ENCODE measurements at places on chromosomes 5 and 9.

DNA sequence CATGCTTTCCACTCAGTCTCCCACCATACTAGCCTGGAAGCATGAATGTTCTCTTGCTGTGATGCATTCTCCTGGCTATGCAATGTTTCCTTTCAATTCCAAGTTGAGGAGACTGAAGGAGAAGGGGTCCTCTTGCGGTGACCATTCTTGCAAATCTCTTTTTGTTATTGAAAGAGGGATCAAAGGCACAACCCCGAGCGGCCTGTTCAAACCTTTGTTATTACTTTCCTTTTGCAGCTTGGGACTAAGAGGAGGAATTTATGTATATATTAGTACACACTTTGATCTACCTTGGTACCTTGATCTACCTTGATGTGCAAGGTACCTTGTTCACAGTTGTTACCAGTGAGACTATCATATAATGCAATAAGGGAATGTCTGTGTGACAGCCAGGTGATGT is 147.3 kb downstream of the KCTD16 start:
- no peak for DNase-seq

DNA sequence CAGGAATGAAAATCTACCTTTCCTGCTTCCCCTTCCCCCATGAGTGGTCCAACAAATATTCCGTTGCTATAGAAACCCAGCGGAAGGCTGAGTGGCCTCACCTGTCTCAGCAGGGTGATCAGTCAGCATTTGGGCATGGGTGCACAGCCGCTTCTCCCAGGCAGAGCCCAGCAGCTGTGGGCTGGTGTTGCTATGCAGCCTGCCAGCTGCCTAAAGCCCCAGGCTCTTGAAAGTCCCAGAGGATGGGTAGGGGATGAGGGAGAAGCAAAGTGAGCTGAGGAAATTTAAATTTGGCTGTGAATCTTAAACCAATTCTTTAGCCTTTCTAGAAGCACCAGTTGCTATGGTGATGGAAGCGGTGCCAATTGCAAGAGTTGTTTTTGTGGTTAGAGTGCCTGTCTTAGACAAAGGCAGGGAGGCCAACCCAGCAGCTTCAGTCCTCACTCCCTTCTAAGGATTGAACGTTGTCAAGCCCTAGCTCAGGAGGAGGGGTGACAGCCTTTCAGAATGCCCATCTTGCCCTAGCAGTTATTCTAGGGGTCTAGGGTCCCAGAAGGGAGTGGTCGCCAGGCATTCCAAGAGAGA is 151.5 kb upstream of the PITX1 start:
- DNase-seq = no peak

GRCh38 chr5:120550358-120550757 is 86.3 kb downstream of the PRR16 start:
- DNase-seq = no peak

GRCh38 chr9:122398371-122398924 is 27.6 kb downstream of the PTGS1 start:
- no peak for DNase-seq

DNA sequence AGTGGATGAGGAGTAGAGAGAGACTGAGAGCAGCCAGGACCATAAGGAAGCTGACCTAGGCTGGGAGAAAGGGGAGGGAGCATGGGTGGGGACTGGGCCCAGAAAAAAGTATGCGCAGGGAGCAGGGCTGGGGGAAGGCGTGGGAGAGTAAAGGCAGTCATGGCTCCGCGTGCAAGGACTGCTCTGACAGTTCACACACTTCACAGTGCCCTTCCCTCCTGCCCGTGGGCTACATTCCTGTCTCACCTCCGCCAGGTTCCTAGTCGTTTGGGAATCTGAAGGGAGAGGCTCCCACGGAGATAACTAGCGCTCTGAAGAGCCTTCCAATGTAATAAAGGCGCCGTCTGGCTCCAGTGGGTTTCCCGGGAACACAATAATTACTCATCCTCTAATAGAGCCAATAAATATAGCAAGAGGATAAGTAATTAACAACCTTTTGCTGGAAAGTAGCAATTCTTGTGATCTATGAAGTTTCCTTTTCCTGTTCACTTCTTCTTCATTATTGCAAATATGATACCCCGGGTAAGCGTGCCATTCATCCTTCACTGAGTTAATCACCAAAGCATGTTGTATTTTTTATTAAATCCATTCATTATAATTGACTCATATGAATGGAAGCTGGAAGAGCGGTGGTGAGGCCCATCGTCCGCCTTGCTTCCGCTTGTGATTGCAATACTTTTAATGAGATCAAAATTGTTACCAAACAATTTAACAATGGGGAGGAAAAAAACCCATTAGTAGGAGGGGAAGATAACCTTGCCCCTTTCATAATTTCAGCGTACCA is 39.3 kb downstream of the TTLL11 start:
- DNase-seq = no peak

- DNase-seq = no peak
These were observed 77.5 kb downstream of the ZSWIM6 start for GRCh38 chr5:61409568-61409967.

DNA sequence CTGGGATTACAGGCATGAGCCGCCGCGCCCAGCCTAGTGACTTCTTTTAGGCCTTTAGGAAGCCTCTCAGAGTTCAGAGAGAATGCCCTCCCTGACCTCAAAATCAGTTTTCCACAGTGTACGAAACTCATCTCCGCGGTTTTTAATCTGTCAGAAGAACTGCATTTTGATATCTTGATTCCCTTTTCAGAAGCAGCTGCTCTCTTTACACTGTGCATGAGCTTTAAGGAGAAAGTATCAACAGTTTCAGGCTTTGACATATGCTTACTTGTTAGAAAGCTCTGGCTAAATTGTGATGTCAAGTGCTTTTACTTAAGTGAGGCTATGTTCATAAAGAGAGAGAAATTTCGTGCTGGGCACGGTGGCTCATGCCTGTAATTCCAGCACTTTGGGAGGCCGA is 74.6 kb downstream of the USP20 start:
- no peak for DNase-seq

- no peak for DNase-seq
These were observed 763.8 kb downstream of the DTWD2 start for GRCh38 chr5:118224546-118224945.

DNA sequence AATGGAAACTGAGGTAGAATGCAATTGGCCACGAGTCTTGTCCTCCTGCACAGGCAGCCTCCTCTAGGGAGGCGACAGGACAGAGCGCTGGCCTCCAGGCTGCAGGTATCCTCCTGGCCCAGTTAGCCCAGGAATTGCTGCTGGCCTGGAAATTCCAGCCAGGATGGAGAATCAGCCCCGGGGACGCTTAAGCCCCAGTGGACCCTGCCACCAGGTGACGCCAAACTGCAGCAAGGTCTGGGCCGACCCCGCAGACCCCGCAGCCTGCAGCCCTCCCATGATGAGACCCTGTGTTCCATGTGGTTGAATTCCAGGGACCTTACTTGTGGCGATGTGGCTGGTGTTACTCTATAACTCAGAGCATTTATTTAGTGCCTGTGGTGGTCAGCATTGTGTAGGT is 7.3 kb downstream of the CACFD1 start:
- DNase-seq = no peak

DNA sequence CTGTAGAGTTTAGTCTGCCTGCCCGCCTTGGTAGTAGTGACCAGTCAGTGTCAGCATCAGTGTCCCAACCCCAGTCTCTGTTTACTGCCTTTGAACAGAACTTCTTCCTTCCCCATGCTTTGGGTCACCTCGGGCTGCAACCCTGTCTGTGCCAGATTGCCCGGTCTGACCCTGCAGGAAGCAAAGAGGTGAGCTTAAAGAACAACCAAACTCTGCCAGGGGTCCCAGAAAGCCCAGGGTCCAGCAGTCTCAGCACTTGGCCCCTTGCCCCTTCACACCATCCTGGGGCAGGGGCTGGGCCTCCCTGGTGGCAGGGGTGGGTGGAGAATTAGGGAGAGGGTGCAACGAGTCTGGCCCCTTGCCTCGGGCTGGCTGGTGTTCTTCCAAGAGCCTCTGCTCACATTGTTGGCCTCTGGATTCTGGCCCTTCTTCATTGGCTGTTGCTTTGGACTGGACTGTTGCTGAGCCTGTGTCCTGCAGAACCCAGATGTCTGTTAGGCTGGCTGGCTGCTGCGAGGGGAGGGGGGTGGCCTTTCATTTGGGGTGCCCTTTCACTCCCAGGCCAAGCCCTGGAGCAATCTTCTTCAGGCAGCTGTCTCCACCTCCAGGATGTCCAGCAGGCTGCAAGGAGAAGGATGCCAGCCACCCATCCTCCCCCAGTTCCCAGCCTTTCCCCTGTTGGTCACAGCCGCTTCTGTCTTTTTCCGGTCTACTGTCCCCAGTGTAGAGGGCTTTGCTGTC is 51.2 kb downstream of the SAR1B start:
- no peak for DNase-seq

- DNase-seq = no peak
These were observed 14.6 kb upstream of the ARSI start for GRCh38 chr5:150317048-150318003.

- DNase-seq = no peak
These were observed 30.9 kb upstream of the NPR3 start for GRCh38 chr5:32680183-32680582.

DNA sequence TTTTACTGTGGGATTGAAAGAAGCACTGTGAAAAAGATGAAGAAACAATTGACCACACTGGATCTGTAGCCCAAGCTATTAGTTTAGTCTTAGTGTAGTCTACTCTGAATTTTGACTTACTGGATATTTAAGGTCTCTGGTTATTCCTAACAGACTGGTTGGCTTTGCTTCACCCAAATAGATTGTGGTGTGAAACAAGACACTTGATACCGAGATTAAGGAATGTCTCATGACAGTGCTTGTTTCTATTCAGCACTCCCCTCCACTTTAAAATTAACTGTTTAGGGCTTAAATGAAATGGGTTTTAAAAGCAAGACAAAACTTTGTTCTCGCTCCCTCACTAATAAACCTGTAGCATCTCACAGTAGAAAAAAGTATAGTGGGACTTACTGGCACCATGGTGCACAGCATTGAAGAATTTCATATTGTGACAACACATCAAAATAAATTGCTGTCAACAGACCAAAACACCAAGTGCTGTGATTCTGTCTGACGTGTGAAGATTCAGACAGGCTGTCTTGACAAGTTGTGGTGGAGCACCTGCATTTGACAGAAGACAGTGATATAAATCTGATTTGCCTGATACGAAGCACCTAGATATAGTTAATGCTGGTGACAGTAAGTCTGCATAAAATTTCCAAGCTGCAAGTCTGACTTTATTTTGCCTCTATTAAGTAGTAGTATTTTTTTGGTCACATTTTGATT is 73.1 kb downstream of the PBX3 start:
- DNase-seq = no peak

GRCh38 chr5:16727755-16728325 is 111.0 kb upstream of the RETREG1 start:
- no peak for DNase-seq

GRCh38 chr9:83514767-83515166 is 23.4 kb downstream of the FRMD3 start:
- DNase-seq = no peak

DNA sequence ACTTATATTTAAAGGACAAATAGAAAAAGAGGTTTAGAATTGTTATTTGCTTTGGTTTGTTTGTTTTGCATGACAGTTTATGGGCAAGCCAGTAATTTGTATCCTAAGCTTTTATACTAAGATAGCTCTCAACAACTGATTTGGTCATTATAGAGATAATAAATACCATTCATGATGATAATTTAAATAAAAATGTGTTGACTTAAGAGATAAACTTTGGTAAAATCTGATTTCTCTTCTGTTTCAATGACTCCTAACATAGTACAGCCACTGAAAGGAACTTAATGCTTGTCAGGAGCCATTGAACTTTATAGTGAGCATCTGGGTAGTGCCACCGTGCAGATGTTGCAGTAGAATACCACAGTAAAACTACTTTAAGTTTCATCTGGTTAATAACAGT is 160.7 kb upstream of the ACOT12 start:
- no peak for DNase-seq

GRCh38 chr9:34572092-34572491 is 17.4 kb downstream of the CNTFR start:
- no peak for DNase-seq

DNA sequence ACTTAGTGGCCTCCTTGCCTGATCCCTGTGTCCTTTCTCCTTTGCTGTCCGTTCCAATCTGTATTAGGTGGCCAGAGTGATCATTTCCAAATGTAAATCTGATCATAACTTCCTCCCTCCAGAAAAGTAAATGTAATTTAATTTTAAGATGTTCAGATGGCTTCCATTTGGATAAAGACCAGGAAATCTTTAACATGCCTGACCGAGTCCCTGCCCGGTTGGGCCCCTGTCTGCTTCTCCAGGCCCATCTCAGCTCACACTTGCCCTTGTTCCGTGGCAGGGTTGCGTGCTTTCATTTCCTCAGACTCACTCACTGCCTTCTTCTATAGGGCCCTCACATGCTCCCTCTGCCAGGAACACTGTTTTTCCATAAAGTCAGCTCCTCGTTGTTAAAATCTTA is 7.6 kb downstream of the MAP3K1 start:
- DNase-seq = no peak

GRCh38 chr5:107543868-107544267 is 126.9 kb downstream of the EFNA5 start:
- no peak for DNase-seq

GRCh38 chr5:129773376-129773775 is 25.5 kb downstream of the MINAR2 start:
- no peak for DNase-seq

GRCh38 chr5:58407042-58407719 is 52.7 kb downstream of the PLK2 start:
- no peak for DNase-seq

GRCh38 chr9:89234205-89235067 is 55.8 kb upstream of the SHC3 start:
- peak; percentile 68 for DNase-seq

DNA sequence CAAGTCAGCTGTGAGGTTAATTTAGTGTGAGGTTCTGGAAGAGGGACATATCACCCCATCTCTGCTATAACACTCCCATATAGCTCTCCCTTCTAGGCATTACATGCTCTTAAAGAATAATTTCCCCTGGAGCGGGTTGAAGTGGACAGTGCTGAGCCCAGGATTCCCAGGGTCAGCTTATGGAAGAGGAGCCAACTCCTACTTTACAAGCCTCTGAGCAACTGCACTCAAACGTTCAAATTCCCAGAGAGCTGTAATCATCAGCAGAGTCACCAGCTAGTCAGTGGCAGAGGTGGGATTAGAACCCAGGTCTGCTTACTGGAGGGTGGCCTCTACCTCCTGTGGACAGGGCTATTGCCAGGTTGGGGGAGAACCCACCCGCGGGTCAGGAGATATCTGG is 1.4 kb downstream of the NEURL1B start:
- DNase-seq = no peak
